NCI-H446 treated with DMSO at 0.1 percent for 48 hours (cell line): ENCODE measurements at places on chromosomes 12 and 14.
A peak's percentile ranks its signal among the peaks of the same experiment; 100 is the strongest.

- DNase-seq = no peak
Observed at GRCh38 chr12:116261525-116262100, 15.9 kb downstream of the MED13L start.

DNA sequence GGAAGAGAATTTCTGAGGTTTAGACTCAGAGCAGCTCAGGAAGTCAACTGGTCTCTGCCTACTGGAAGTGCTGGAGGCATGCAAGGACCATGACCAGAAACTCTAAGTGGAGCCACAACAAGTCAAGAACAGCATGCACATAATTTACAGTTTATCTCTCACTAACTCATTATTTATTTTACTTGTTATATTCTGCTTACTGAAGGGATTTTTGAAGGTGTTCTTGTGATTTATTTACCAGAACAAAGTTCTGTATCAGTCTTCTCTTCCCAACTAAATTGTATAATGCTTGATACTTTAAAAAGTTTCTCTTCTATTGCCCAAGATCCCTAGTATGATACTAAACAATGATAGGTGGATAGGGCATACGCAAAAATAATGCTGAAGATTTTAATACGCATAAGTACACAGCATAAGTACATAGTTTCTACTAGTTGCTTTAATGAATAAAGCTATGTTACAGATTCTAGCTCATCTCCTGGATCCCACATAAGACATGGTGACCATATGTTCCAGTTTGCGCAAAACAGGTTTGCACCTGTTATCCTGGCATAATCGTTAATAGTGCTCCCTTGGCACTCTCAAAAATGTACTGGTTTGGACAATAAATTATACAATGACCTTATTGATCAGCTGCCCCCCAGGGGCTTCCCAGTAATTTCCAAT is 11.6 kb upstream of the SPTB start:
- no peak for DNase-seq

- DNase-seq = no peak
Observed at GRCh38 chr12:120688527-120689071, 1.6 kb downstream of the MLEC start.

DNA sequence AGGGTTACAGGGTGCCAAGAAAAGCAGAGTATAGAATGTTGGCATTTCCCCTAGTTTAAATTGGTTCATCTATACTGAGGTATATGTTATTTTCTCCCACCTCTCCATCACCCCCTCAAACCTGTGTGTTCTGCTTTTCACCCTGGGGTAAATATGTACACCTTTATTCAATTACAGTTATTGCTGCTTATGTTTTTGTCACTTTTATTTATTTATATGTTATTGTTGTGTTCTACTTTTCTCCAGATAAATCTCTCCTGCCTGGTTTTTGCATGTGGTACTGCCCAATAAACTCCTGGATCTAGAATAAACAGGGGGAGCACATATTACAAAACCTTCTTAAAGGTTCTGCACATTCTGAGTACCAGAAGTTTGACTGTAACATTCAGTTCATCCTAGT is 122.1 kb upstream of the NPAS3 start:
- DNase-seq = no peak

DNA sequence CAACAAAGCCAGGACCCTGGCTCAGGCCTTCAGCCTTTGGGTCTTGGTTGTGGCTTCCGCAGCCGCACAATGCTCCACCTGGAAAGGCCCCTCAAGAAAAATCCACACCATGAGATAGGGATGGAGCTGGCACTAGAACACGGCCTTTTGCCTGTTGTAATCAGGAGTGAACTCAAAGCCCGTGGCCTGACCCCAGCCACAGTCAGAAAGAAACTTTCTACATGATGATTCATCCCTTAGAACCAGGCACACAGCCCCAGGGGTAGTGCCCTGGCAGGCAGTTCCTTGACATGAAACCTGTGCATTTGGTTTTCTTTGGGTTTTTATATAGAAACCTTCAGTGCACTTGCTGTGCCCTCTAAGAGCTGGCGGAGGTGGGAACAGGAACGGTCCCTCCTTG is 5.1 kb downstream of the CLMN start:
- no peak for DNase-seq

DNA sequence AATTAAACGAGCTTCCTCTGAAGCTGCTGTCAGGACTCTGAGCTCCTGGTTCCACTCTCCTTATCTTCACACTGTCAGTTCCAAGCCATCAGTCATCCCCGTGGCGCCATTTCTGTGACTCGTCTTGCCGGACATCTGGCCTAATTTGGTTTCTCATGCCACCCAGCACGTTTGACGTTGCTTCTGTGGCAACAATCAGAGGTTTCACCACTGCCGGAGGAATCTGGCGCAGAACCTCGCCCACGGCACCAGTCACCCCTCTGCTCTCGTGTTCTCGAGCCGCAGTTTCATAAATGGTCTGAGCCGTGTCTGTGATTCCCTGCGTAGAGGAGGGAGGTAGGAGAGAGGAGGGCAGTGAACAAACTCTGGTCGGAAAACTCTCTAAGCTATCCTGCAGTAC is 29.7 kb downstream of the BDKRB1 start:
- no peak for DNase-seq

DNA sequence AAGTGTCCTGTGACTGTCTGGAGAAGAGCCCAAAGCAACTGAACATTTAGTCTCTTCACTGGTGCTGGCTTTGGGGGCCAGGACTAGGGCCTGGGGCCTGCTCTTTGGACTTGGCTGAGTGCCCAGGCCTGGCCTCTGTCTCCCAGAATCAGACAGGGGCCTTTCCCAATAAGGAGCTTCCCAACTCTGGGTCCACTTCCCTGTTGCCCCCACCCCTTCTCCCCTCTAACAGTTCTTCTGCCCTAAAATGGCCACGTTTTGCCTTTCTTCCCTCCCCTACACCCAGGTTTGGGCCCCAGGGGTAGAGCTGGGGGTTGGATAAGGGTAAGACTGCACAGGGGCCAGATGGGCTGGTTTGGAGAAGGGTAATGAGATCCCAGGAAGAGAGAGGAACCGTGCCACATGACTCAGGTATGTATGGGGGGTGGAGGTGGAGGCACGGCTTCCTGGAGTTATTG is 10.0 kb upstream of the ITGA5 start:
- DNase-seq = no peak

- peak; percentile 89 for DNase-seq
Observed at GRCh38 chr14:51547260-51547659, 104.5 kb upstream of the FRMD6 start.
